ENCODE measurements at places on chromosomes 13 and 19.

GRCh38 chr13:23325191-23325590 is 108.3 kb downstream of the SACS start:
- no peak for DNase-seq

- DNase-seq, result no peak
Observed at GRCh38 chr19:13024126-13024950, 29.1 kb downstream of the NFIX start.

DNA sequence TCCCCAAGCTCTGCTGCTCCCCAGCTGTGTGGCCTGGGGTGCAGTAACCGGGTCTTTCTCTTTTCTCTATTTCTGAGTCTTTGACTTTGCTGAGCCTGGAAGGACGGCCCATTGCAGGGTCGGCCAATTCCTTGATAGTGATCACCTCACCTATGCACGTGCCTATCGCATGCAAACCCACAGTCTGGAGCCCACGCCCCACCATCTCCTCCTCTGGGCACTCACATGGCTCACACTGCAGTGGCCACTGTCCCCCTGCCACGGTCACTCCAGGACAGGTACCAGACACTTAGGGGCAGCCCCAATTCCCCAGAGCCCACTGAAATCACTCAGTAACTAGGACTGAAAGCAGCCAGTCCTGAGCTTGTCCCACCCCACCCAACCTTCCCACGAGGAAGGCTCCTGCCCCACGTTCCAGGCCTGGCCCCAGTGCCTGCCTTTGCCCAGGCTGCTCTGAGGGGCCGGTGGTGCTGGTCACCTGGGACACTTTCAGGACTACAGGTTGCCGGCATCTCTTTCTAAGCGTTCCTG is 137.6 kb downstream of the TEX29 start:
- no peak for DNase-seq

- DNase-seq, result no peak
Observed at GRCh38 chr13:79442221-79442620, 36.2 kb upstream of the RBM26 start.

GRCh38 chr19:12782174-12782423 is 6.7 kb upstream of the HOOK2 start:
- no peak for DNase-seq

DNA sequence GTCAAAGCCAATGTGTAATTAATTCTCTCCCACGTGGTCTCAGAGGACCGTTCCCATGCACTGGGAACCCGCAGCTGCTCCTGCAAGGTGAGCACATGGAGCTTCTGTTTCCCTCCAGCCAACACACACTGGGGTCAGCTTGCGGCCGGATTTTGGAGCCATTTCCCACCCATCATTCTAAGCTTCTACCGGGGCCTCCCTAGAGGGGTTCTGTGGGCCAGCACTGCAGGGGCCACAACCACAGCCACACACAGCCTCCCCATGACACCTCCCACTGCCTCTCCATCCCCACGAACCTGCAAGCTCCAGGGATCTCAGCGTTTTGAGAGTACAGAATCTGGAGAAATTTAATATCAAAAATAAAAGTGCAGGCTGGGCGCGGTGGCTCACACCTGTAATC is 120.7 kb upstream of the SOX1 start:
- DNase-seq, result no peak

GRCh38 chr13:80881942-80882445 is 541.1 kb upstream of the SPRY2 start:
- no peak for DNase-seq

DNA sequence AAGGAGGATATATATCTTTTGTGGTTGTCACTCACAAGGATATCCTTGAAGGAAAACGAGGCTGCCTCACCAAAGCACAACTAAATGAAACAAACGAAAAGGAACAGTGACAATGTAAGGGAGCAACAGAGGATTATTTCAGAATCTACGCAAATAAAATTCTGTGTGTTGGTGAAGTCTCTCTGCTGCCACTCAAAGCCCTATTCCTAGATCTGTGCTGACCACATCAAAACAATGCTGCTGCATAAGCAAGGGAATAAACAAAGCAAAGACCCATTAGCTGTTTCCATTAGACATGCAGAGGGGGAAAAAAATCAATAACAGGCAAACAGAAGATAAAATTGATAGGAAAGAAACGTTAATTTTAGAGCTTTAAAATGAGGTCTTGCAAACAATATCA is 204.4 kb downstream of the MZT1 start:
- no peak for DNase-seq

- no peak for DNase-seq
Observed at GRCh38 chr13:45362939-45363338, 22.0 kb upstream of the TPT1 start.

DNA sequence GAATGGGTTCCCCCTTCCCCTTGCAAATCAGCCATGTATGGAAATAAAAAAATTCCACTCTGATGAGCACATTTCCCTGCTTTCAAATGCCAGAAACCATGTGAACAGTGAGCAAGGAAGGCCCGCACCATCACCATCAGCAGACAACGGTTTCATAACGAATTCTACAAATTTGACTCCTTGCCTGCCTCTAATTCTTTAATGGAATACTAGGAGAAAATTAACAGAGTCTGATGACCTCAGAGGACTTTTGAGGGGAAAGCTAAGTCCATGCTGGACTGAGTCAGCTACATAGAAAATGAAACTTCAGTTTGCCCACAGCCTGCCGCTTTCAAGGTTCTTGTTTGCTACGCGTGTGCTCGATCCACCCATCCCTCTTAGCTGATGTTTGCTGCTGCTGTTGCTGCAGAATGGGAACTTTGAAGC is 46.7 kb upstream of the KL start:
- DNase-seq, result no peak

DNA sequence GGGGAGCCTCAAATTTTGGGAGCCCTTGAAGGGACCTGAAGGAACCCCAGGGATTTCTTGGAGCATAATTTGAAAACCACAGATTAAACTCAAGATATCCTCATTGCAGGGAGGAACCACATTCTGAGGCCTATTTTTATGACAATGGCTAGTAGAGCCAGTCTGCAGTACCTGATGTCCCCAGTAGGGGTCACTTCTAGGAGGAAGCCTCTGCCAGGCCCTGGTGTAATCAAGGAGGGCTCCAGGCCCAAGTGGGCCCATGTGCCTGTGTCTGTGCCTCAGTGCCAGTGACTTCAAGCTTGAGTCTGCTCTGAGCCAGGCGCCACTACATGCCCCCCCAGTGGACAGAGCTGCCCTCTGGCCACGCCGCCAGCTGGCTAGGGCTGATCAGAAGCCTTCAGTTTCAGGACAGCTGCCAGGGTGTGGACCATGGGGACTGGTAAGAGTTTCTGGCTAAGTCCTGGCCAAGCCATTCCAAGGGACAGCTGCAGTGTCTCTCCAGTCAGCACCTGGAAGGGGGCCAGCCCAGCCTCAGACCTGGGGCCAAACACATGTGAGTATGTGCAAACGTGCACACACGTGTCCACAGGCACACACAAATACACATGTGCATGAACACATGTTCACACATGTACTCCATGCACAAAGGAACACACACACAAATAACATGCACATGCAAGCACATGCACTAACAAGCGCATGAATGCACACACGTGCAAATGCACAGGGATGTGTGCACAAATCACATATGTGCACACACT is 20.5 kb upstream of the SLC7A10 start:
- peak; percentile 82 for DNase-seq

- no peak for DNase-seq
Observed at GRCh38 chr19:51417810-51418157, 342 bp upstream of the SIGLEC10 start.

DNA sequence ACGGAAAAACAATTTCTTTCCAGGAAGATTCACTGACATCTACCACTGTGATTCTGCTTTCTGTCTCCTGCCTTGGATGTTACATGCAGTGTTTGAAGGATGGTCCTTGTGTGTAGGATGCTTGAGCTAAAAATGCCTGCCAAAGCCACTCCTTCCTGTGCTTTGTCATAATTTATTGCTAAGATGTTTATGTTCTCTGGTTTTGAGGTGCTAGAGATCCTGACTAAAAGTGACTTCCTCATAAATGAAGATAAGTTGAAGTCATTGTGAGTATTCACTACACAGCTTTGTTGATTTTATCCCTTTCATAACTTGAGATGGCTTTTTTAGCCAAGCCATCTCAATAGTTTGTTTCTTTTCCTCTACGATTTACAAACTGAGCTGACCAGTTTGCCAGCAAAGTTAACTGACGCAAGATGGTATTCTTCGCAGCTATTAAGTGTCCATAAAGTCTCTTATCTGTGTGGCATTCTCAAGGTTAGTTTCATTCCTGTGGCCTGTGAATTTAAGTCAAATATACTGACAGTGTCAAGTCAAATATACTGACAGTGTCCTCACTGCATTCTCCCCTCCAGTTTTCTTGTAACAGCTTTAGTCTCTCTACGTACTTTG is 15.7 kb upstream of the FBXL3 start:
- no peak for DNase-seq

DNA sequence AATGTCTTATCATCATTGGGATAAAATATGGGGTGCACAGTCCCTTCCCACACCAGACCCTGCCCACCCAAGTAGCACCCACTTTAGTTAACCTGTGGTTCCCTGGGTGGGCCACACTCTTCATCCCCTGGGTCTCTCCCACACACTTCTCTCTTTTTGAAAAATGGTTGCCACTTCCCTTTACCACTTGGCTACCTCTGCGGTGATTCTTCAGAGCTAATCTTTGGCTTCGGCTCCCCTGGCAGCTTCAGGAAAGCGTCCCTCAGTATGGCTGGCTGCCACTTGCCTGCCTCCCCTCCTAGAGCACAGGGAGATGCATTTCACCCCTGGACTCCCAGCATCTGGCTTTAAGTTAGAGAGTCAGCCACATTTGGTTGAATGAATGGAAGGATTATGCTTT is 18.2 kb downstream of the CCNA1 start:
- DNase-seq, result no peak

DNA sequence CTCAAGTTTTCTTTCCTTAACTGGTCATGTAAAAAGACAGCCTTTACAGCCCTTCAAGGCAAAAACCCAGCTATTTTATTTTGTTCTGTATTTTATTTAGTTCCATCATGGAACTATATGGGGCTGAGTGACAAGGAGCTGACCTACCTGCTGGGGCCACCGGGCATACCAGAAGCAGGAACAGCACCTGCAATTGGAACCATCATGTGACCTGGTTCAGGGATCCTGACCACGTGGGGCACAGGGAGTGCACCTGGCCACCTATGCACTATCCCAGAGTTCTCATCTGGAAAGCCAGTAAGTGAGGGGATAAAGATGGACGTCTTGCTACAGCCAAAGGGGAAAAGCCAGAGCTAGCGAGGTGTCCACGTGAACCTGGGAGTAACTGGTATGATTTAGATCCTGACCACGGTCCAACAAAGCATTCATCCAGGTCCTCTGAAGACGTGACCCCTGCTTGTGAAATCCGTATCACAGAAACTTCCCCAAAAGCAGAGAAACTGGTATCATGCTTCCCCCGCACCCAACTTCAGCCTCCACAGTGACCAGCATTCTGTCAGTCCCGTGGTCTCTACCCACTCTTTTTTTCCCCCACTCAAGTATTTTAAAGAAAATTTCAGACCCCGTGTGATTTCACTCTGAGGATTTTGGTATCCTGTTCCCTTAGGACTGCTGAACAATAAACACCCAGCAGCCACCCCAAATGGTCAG is 40.5 kb upstream of the SLC15A1 start:
- DNase-seq, result no peak

GRCh38 chr13:27783111-27783510 is 9.2 kb upstream of the GSX1 start:
- no peak for DNase-seq

- no peak for DNase-seq
Observed at GRCh38 chr13:114313061-114313860, 1.0 kb upstream of the CHAMP1 start.

DNA sequence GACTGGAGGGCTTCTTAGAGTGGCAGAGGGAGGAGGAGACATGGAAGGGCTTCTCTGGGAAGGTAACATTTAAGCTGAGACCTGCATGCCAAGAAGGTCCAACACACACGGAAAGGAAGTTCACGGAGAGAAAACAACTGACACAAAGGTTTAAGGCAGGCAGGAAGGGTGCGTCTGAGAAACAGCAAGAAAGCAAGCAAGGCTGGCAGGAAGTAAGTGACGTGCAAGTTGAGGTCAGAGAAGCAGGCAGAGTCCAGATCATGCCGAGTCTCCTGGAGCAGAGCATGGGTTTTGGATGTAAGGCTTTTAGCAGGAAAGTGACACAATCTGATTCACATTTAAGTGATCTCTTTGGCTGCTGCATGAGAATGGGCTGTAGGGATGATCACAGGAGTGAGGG is 60.5 kb downstream of the ATP7B start:
- DNase-seq, result no peak

- no peak for DNase-seq
Observed at GRCh38 chr19:8877854-8878705, 45.9 kb downstream of the MBD3L1 start.

- no peak for DNase-seq
Observed at GRCh38 chr13:29143847-29144246, 323.7 kb downstream of the MTUS2 start.

- no peak for DNase-seq
Observed at GRCh38 chr13:104976986-104977385, 1558.5 kb downstream of the EFNB2 start.

GRCh38 chr13:51997641-51998330 is 13.5 kb downstream of the ATP7B start:
- no peak for DNase-seq

GRCh38 chr19:45816236-45817009 is 1.3 kb upstream of the RSPH6A start:
- peak; percentile 46 for DNase-seq

DNA sequence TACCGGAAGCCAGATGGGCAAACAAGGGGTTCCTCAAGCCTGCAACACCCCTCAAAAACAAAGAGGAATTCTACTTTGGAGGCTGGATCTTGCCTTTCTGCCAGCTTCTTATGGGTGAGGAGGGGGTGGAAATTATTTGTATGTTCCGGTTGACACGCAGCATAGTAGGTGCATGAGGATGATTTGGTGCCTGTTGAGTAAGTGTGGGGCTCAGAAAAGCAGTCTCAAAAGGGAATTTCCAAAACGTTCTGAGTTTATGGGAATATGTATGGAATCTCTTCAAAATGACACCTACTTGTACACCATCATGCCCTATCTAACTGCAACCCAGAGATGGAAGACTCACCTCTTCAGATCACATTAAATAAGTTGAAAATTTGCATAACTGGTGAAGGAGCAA is 3.0 kb upstream of the TECR start:
- no peak for DNase-seq

DNA sequence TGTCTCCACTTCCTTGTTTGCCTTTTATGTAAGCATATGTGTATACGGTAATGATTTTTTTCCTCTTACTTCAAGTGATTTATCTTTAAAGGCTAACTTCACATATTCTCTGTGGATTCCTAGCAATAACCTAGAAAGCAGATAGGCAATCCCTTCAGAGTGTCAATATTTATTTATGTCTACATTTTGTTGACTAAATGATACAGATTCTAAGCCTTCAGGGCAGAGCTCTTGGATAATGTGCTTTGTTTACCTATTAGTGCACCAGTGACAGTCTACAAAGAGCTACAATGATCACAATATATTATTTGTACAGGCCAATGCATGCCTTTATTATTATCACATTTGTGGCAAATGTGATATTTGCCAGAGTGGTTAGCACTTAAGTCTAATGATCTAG is 406.2 kb downstream of the EFNB2 start:
- DNase-seq, result no peak

- DNase-seq, result peak; percentile 84
Observed at GRCh38 chr19:49691243-49692146, 579 bp downstream of the CPT1C start.

Measured in right forelimb (tissue), 1 donor.